Activated CD8-positive, alpha-beta memory T cell treated with anti-CD3 and anti-CD28 coated beads for 1 hour (primary cell): ENCODE measurements at places on chromosomes 1 and 21.

GRCh38 chr1:24501371-24502064 is 1.1 kb upstream of the RCAN3 start:
- DNase-seq, result no peak

DNA sequence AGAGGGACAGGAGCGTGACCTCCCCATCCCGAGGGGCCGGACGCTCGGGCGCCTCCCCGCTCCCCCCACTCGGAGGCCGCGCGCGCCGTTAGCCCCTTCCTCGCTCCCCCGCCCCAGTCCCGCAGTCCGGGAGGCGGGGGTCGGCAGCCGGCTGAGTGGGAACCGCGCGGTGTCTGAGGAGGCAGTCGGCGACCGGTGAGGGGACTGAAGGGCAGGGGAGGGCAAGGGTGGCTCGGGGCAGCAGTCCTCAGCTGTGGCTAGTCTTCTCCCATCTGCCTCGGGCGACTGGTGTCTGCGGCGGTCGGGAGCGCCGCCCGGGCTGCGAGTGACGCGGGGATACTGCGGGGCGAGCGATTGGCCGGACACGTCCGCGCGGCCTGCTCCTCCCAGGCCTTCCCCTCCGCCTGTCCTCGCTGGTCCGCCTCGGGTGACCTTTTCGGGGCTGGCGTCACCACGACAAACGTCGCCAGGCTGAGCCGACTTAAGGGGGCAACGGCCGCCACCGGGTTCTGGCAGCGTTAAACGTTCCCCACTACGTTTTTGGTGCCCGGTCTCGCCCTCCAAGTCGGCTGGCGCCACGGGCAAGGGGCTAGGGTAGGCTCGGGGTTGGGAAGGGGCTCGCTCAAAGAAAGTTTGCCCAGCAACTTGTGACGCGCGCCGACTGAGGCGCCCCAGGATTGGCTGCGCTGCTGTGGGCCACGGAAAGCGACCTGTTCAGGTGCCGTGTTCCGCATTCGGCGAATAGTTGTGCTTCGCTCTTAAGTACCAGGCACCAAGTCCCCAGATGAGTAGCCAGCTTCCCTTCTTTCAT is 538 bp downstream of the ZNF672 start:
- peak; percentile 73 for DNase-seq

- no peak for DNase-seq
Observed at GRCh38 chr1:175579956-175580750, 163.2 kb downstream of the TNR start.

GRCh38 chr1:90761156-90761555 is 44.1 kb upstream of the BARHL2 start:
- DNase-seq, result no peak

DNA sequence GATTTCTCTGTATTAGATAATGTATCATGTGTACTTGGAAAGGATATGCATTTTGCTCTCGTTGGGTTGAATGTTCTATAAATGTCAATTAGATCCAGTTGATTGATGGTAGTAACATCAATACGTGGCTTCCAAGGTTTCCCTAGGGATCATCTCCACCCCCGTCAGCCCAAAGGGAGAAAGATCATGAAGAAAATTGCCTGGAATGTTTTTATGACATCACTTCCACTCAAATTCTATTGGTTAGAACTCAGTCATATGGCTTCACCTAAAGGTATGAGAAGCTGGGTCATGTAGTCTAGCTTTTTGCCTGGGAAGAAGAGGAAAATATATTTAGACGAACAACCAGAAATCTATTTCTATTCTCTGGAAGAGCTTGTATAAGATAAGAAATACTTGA is at the start of gene C1orf185:
Gene C1orf185, plus strand, starts transcription at position 253 of the 400 bp plus-strand sequence. Its CDS starts 6 bp downstream, at position 259.
- DNase-seq, result no peak

DNA sequence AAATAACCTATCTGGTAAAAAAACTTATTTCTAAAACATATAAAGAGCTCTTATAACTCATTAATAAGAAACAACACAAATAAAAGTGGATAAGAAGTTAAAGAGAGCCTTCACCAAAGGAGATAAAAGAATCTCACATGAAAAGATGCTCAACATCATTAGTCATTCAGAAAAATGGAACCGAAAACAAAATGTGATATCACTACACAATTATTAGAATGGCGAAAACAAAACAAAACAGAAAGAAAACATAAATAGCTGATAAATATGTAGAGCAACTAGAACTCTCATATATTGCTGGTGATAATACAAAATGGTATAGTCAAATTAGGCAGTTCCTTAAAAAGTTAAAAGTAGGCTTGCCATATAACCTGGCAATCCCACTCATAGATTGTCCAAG is 1109.3 kb downstream of the PLA2G4A start:
- no peak for DNase-seq

GRCh38 chr1:147109041-147109440 is 63.2 kb downstream of the PRKAB2 start:
- DNase-seq, result no peak

DNA sequence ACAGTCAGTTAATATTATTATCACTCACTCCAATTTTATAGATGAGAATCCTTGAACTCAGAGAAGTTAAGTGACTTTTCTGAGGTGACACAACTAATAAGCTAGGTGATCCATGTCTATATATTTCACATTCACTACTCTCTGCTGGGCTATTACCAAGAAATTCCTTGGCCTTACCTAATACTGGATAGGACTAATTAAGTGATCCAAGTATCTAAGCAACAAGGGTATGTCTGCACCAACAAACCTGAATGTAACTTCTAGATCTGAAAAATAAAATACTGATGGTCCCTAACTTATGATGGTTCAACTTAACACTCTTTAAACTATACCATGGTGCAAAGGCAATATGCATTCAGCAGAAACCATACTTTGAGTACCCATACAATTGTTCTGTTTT is 14.8 kb upstream of the CASQ2 start:
- DNase-seq, result no peak

GRCh38 chr1:171139890-171140289 is 45.2 kb upstream of the FMO2 start:
- no peak for DNase-seq

- DNase-seq, result no peak
Observed at GRCh38 chr1:57082711-57083439, 117.1 kb upstream of the C8B start.

GRCh38 chr1:245428681-245429080 is 273.9 kb downstream of the KIF26B start:
- DNase-seq, result no peak

DNA sequence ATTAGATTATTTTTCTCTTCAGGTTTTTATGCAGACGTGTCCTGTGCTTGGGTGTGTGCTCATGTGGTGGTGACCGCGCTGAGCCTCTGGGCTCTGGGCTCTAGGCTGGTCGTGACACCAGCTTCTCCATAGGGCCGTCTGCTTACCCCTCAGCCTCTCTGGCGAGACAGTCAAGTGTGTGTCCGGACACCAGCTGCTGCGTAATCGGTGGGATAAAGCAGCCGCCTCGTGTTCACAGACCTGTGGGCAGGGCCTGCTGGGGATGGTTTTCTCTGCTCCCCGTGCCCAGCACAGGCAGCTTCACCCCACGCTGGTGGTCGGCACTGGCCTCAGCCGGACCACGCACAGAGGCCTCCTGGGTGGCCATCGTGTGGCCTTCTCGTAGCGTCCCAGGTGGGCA is 33.6 kb upstream of the DIP2A start:
- no peak for DNase-seq

GRCh38 chr1:175918364-175918801 is 175.0 kb upstream of the TNR start:
- no peak for DNase-seq

DNA sequence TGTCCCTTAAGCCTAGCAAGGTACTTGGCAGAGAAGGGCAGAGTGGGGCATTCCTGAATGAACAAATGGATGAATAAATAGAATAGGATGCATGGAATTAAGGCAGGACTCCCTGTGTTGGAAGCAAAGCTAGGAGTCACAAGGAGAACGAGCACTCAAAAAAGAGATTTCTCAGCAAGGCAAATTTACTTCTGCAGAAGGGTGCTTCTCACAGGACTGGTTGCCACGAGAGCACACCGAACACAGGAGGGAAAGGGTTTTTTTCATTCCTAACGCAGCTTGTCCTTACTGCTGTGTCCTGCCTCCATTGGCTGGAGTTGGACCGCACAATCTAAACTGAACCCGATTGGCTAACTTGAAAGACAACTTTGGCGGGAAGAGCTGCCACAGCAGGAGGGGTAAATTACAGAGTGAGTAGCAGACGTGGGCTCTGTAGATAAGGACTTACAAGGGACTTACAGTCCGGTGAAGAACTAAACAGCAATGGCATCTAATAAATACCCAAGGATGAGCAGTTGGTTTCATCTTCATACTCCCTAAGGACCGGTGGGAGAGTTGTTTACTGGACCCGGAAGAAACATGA is 52.4 kb downstream of the KIF26B start:
- no peak for DNase-seq

GRCh38 chr1:47405697-47406096 is 10.4 kb upstream of the FOXE3 start:
- no peak for DNase-seq

DNA sequence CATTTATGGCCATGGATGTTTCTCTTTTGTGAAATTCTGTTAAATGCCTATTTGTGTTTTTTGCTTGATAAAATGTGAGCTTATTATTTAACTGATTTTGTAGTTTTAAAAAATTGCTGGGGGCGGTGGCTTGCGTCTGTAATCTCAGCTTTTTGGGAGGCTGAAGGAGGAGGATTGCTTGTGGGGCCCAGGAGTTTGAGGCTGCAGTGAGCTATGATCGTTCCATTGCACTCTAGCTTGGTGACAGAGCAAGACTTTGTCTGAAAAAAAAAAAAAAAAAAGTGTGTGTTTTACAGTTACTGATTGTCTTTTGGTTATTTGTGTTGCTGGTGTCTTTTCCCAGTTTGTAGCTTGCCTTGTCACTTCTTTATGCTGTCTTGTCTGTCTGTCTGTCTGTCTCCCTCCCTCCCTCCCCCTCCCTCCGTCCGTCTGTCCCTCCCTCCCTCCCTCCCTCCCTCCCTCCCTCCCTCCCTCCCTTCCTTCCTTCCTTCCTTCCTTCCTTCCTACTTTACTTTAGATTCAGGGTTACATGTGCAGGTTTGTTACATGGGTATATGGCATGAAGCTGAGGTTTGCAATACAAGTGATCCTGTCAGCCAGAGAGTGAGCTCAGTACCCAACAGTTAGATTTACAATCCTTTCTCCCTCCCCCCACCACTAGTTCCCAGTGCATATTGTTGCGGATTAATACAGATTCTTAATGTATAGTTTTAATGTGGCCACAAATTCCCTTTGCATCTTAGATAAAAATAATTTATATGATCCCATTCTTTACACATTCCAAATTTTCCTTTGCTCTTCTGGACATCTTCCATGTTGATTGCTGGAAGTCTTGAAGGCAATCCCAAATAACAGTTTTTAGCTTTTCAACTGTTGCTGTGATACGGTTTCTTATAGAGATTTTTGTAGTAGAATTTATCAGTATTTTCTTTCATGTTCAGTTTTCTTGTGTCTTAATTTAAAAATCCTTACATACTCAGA is 25.1 kb downstream of the PTBP2 start:
- DNase-seq, result no peak

DNA sequence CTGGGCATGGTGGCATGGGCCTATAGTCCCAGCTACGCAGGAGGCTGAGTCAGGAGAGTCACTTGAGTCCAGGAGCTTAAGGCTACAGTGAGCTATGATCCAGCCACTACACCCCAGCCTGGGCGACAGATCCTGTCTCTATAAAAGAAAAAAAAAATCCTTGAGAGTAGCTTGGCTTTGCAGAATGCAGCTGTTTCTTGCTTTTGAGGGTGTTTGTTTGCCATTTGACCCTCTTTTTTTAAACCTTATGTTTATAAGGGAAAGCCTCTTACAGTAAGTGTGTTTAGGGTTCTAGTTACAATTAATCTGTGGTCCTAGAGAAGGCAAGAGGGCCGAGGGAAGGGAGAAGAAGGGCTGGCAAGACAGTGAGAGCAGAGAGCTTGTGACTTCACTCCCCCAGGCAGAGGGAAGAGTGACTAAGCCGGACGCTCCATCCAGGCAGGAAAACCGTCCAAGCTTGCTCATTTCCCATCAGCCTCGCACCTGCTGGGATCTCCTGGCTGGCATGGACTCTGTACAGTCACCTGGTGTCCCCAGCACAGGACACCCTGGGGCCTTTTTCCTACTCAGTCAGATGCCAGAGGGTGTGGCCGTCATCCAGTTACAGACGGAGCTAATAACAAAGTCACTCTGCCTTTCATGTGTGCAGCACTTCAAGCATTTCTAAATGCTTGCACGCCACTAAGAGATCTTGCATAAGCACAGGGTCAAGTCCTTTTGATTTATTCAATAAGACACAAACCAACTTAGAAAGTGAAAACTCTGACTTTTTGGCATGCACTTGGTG is 55.5 kb upstream of the PSEN2 start:
- DNase-seq, result no peak

DNA sequence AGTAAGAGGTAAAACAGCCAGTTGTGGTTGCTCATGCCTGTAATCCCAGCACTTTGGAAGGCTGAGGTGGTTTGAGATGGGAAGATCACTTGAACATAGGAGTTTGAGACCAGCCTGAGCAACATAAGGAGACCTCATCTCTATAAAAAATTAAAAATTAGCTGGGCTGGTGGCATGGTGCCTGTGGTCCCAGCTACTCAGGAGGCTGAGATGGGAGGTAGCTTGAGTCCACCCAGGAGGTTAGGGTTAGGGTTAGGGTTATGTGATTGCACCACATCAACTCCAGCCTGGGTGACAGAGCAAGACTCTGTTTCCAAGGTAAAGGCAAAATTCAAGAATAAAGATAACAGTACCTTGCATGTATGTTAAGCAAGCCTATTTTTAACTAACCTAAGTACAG is 3.5 kb downstream of the SAMSN1 start:
- no peak for DNase-seq

GRCh38 chr1:247373721-247374141 is 42.1 kb upstream of the ZNF496 start:
- DNase-seq, result peak; percentile 42

DNA sequence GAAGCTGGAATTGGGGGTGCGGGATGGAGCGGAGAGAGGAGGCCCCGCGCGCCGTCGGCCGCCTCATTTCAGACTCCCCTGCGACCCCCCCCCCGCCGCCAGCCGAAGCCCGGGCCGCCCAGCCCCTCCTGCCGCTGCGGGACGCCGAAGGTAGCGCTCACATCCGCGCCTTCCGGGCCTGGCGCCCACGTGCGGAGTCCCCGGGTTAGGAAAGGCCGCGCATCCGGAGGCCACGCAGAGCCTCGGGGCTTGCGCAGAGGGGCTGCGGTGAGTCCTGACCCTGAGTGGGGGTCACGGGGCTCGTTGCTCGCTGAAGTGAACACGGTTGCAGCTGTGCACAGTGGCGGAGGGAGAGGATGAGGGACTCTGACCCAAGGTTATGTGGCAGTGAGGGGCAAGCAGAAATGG is 552 bp upstream of the ZNF496 start:
- peak; percentile 18 for DNase-seq

- DNase-seq, result no peak
Observed at GRCh38 chr1:75727571-75727970, 3.1 kb downstream of the ACADM start.

- no peak for DNase-seq
Observed at GRCh38 chr1:4224684-4225467, 324.8 kb upstream of the C1orf174 start.
